ENCODE measurements at places on chromosomes 3 and 15.

- DNase-seq: no peak
These were observed 122.0 kb upstream of the ONECUT1 start for GRCh38 chr15:52912172-52912571.

GRCh38 chr3:39108200-39108710, 775 bp downstream of the TTC21A start:
- peak; percentile 65 for DNase-seq

- DNase-seq: no peak
These were observed 441.0 kb downstream of the TUSC7 start for GRCh38 chr3:117150628-117151027.

- DNase-seq: no peak
These were observed 67.4 kb upstream of the ST8SIA2 start for GRCh38 chr15:92326236-92326635.

DNA sequence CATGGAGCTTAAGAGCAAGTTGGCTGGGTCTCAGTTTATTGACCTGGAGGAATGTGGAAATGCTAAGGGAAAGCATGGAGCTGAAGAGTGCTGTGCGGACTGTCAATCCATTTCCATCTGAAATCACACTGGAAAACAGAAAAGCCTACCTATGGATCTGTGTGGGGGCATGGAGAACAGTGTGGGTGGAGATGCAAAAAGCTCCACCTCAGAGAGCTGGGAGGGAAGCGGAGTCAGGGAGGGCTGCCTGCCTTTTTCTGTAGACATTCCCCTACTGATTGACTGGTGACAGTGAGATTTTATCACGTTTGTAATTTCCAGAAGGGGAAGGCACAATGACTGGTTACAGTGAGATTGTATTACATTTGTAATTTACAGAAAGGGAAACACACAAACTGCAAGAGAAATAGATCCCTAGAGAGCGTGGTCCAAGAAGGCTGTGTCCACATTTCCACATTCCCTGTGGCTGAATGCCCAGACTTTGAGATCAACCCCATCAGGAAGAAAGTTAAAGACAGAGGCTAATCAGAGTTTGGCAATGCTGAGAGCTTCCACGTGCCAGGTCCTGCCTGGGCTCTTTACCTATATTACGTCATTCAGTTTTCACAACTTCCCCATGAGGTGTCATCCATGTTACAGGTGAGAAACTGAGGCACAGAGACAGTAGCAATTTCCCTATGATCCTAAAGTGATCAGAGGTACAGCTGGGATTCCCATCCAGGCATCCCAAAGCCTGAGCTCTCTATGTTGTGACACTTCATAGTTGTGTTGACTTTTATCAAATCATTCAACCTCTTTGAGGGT, 67.7 kb upstream of the NSMCE3 start:
- no peak for DNase-seq
